ENCODE measurements at places on chromosomes 1 and 21.

- DNase-seq: no peak
These were observed 155.5 kb downstream of the BACH1 start for GRCh38 chr21:29454179-29454578.

DNA sequence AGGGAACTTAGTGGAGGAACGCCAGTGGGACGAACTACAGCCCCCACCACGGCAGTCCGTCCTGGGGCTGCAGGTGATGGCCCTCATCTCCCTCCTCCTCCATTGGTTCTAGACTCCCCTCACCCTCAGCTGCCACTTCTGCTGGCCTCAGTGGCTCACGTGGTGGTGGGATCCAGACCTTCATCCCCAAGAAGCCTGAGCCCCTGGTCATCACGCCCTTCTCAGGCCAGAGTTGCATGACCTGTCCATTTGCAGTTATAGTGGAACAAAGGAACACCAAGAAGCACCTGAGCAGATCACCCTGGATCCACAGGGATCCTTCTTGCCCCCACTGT, 13.0 kb upstream of the FAM110D start:
- no peak for DNase-seq

DNA sequence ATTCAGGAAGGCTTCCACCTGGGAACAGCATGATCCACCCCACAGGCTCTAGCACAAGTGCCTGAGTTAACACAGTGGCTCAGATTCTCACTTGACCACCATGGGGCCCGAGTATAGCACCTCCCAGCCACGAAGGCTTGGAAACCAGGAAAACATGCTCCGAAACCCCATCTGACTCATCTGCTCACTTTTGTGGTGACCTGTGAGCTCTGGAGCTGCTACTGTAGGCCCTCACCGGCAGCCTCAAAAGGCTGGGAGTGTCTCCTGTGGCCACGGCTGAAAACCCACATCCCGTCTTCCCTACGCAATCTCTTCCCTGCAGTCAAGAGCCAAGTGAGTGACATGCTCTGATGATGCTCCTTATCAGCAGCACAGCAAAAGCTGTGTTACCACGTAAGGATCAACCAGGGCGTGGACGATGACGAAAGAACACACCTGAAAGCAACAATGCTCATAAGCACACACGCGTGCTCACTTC, 81.4 kb downstream of the TGFBR3 start:
- peak; percentile 87 for DNase-seq

GRCh38 chr21:46226146-46226545, 2.4 kb downstream of the LSS start:
- DNase-seq: no peak

DNA sequence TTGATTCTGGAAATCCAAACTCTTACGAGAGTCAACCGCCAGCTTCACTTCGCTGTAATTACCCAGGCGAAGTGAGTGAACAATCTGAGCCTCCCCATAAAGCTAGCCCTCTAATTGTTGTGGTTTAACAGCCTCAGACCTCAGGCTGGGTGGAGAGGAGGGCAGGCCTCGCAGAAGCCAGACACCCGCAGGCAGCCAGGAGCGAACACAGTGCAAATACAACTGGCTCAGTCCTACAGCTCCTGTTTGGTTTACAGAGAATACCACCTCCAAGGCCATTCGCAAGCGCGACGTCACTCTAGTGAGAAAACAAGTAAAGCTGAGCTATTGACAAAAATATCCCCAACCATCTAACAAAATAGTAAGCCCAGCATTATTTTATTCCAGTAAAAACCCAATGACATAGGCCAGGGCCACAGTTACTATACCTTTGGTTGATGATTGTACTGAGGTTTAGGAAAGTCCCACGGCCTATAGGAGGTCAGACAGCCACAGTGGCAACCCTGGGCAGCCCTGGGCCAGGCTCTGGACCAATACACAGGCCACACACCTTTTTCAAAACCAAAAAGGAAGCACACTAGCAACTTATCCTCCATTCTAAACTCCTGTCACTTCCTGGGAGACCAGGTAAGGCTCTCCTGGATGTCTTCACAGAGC, 163.3 kb downstream of the ETS2 start:
- no peak for DNase-seq

- no peak for DNase-seq
These were observed 510.0 kb downstream of the USP25 start for GRCh38 chr21:16239659-16240265.

- no peak for DNase-seq
These were observed 684 bp downstream of the ZBTB8B start for GRCh38 chr1:32465578-32465933.

- peak; percentile 67 for DNase-seq
These were observed 543 bp upstream of the KCNJ10 start for GRCh38 chr1:160070243-160071163.

- DNase-seq: no peak
These were observed 86.5 kb downstream of the PSMG1 start for GRCh38 chr21:39096754-39097153.

- DNase-seq: no peak
These were observed 91.1 kb downstream of the DMRTB1 start for GRCh38 chr1:53550201-53550741.

DNA sequence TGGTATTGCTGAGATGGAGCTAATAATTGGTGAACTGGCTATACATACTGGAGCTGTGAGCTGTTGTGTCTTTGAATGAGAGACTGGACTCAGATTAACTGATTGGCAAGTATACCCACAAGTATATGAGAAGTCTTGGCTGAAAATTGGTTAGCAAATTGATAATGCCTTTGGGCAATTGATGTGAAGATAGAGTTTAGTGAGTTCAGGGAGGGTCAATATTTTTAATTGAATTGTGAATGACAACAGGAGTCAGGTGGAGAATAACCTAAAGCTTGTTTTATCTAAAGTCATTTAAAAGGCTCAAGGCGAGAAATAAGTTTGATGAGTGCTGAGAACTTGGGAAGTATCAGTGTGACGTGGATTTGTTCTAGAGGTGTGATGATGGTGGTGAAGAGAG, 27.5 kb downstream of the NCAM2 start:
- DNase-seq: no peak

GRCh38 chr1:115217150-115218033, 120.7 kb downstream of the NGF start:
- no peak for DNase-seq

- DNase-seq: peak; percentile 42
These were observed 102.3 kb upstream of the TMPRSS2 start for GRCh38 chr21:41610042-41610839.

DNA sequence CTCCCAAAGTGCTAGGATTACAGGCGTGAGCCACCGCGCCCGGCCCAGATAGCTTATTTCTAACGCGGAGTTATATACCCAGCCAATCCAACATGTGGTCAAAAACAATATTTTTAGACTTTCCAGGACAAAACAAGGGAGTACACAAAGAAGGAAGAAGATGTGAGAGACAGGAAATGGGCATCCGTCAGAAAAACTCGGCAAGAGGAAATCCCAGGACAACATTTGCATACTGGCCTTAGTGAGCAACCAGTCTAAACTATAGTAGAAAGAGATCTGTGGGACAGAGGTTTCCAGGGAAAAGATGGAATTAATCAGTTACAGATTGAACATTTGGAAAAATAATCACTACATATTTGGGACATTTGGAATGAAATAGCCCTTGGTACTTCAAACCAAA, 11.4 kb downstream of the ARMH1 start:
- no peak for DNase-seq

DNA sequence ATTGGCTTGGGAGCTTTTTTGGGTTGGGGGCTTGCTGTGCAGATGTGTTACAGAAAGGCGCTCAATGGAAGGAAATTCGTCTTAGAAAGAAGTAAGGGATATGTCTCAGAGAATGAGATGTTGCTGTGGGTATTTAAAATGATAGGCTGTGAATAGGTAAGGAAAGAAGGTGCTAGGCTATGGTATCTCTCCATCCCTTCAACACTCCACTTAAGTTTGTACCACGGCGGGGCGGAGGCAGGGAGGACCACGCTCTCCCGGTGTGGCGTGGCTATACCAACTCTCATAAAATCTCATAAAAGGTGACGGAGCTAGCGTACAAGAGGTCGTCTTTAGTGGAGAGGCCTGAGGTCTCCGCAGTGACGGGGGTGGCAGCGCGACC, 305 bp upstream of the RPS6KC1 start:
- no peak for DNase-seq

DNA sequence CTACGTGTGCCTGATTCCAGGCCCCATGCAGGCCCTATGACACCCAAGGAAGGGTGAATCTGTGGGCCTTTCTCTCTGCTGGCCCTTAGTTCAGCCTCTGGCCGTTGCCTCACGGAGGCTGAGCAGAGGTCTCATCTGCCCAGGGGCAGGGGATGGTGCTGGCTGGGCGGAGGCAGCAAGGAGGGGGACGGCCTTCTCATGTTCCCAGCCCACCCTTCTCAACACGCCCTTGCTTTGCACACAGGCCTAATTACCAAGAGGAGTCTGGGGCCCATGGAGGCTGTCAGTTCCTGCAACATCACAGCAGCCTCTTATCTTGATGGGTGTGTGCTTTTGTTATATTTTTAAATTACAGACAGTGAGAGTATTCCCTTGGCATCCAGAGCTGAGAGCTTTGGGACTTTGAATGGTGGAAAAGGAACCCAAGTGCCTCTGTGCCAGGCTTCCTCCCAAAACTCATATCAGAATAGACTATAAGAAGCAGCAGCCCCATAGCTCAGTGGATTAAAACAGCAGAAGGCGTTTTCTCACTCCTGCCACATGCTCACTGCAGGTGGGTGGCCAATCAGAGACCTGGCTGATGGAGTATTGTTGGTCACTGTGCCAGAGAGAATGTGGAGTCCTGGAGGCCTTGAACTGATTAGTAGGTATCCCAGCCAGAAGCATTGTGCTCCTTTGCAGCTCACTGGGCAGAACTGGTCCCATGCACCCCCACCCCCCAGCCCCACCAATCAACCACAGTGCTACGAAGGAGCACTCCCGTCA, 164.9 kb downstream of the CAMTA1 start:
- no peak for DNase-seq

DNA sequence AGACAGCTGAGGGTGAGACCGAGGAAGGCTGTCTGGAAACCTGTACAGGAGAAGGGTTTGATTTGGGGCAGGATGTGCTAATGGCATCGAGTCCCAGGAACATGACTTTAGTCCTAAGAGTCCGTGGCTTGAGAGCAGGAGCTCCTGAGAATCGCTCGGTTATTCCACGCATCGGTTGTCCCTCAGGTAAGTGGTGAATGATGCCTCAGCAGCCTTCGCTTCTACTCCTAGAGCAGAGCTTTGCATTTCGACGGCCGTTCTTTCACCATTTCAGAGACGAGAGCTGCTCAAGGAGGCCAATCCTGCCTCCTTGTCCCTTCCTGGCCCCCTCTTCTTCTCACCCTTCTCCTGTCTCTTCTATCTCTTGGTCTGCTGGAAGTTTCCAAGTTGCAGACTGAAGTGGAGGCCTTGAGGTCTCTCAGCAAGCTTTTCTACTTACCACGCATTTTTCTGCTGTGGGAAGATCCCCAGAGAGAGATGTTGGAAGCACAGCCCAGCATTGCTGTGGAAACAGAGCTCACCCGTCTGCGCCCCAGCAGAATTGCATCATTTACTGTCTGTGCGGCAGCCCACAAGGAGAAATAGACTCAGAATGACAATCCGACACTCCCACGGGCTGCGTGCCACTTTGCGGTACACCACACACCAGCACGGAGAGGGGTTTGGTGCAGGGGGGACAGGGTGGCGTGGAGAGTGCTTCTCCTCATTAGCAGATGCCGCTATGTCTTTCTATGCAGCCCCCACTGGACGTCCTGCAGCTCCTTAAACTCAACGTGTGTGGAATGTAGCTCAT, 270.7 kb upstream of the C1orf174 start:
- DNase-seq: no peak

GRCh38 chr1:201481761-201482493, 12.9 kb upstream of the PHLDA3 start:
- peak; percentile 88 for DNase-seq

- no peak for DNase-seq
These were observed 59.5 kb downstream of the S100B start for GRCh38 chr21:46545363-46545762.

DNA sequence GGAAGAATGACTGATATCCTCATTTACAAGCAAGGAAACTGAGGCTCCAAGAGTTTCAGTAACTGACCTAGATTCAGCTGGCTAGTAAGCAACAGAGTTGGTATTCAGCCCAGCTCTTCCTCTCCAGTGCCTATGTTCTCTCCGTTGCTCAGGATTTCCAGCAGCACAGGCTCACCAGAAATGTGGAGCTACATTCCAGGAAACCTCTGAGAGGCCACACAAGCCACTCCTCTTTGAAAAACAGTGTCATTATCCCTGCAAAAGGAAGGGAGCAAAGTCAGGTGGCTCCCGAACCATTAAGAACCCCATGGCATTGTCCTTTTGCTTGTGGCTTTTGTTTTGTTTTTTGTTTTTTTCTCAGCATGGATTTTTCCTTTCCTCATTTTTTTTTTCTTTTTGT, 40.6 kb upstream of the DUSP10 start:
- DNase-seq: no peak

GRCh38 chr1:53594391-53595180, 135.4 kb downstream of the DMRTB1 start:
- no peak for DNase-seq

DNA sequence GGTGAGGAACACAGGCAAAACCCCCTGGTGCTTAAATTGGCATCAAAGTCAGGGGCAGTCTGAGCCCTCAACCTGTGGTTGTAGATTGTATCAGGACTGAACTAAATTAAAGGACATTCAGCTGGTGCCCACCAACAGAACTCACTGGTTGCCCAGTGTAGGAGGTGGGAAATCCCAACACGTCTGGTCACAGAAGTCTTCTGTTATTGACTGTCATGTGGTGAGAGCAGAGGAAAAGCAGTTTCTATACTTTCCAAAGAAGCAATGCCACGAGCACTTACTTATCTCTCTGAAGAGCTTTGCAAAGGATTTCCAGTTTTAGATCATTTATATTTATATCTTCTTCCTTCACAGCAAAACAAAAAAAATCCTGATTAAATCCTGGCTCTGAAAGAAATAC, 15.0 kb upstream of the ACTA1 start:
- DNase-seq: no peak

DNA sequence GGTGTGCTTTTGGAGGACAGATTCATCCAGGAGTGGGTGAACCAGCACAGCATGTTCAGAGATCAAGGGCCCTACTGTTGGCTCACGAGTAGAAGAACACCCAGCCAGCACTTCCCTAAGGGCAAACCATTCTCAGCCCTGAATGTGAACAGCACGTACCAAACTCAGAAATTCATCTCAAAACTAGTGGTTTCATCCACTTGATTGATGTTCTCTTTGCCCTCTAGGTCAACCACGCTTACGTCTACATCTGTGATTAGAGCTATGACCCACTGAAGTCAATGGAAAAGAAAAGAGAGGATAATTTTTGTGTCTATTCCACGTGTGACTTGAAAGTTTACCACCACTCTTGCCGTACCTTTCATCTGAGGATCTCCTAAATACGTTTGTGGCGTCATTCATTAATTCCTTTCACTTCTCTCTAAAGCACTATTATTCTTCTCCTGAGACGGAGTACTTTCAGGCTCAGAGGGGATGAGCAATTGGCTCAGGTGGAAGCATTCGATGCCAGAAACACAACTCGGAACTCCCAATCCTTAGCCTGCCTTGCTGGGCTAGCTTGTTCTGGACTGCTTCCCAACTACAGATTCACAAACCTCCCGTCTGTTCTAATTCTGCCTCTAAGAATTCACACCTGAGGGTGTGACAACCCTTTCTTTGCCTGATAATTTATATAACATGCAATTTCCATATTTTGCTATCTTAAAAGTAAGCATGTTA, 57.3 kb upstream of the HIVEP3 start:
- DNase-seq: no peak
